HEK293T (cell line): ENCODE measurements at places on chromosomes 7 and 10.

DNA sequence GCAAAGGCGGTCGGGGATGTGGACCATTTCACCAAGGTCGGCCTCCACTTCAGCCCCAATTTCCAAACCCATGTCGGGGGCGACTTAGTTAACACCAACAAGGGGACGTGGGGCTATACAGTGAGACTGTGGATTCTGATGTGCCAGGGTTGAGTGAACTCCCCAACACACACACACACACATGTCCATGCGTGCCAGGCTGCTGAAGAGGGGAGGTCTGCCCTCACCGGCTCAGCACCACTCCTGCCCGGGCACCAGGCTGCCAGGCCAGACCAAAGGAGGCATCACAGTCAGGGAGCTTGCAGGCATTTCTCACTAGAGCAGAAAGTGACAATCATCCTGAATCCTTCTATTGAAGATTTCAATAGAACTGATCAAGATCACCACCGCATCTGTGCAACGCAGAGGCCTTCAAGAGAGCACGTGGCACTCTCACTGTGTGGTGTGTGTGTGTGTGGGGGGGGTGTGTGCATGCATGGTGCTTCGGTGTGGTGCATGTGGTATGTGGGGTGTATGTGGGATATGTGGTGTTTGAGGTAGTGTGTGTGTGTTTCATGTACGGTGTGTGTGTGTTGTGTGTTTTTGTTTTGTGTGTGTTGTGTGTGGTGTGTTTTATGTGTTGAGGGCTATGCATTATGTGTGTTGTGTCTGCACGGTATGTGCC, 403.5 kb upstream of the RNF32 start:
- no peak for DNase-seq

GRCh38 chr7:69739931-69740431, 141.7 kb downstream of the AUTS2 start:
- peak; percentile 17 for DNase-seq

DNA sequence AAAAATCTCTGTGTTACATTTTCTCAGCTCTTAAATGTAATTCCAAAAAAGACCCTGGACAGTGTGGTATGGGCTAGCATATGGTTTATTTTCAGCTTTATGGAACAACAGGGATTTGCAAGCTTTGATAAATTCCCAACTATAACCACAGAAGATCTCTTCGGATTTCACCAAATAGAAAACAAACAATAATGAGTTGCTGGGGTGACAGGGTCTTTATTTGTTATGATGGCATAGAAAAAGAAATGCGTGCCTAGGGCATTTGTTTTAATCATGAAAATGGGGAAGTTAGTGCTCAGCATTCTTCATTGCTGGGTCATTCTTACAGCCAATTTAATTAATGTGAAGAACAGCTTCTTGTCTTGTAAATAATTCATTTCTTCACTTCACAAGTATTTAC, 139.0 kb downstream of the LRRN3 start:
- DNase-seq: no peak

- no peak for DNase-seq
Observed at GRCh38 chr10:63343476-63343875, 122.3 kb downstream of the JMJD1C start.

DNA sequence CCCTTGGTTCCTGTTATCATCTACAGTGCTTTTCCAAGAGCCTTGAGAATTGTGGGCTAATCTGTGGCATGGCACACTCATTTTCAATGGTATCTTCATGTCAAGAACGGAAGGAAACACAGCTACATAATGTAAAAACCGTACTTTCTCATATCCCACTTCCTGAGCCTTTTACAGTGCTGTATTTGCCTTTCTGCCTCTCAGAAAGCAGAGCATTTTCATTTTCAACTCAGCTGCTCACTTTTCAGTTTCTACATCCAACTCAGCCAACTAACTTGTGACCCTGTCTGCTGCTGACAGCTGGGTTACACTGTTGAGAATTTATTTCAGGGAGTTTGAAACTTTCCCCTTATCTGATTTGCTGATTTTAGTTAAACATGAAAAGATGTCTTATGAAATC, 875.8 kb upstream of the KCND2 start:
- no peak for DNase-seq

DNA sequence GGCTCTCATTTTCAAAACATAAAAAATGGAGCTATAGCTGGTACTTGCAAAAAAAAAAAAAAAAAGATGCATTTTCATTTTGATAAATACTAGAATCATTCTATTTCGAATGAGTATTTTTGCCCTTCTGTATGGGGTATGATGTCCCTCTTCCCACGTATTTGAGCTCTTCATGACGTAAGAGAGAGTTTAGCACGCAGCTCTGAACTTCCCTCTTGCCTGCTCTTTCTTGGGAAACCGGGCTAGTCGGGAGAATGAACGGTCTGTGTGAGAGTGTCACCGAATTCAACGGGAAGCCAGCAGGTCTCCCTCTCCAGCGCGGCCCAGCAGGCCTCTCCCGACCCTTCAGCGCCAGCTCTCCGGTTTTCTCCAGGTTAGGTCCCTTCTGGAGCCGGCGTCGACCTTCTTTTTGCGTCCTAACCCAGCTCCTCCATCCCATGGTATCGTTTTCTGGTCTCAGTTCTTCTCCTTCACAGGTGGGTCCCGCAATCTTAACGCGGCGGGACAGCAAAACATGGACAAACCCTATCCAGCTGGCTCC, 159.2 kb upstream of the PITRM1 start:
- no peak for DNase-seq

DNA sequence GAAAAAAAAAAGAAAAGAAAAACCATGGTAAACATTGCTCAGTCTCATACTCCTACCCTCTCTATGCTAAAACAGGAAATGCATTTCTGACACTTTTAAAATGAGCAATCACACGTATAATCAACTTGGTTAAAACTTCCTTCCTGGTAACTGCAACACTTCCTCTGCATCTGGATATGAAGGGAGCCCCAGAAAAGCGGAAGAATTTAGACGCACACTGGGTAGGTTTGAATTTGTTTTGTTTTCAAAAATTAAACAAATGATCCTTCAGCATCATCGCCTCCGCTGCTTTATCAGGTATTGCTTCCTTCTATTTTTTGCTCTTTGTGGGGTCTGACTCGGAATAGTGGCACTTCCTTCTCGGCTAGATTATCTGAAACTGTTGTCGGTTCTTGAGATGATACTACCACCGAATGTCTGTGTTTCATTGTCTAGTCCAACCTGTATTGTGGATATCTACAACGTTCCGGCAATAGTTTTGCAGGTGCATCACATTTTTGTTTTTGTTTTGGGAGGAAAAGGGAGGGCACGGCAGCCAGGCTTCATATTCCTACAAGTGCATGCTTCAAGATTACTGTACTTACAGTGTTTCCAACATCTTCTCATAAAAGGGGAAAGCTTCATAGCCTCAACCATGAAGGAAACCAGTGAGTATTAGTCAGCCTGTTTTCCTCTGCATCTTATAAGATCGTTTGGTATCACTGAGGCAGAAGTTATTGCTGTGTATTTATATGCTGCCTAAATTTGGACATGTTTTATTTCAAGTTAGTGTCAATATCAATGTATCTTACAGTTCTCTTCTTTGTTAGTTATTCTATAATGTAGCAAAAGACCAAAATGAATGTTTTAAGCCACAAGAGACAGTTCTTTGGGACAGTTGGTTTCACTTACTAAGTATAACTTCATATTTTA, at the start of gene PIK3CG:
Gene PIK3CG, plus strand, starts transcription at position 153 of the 912 bp plus-strand sequence. CDS start 2,280 bp downstream, outside the sequence.
- DNase-seq: no peak

DNA sequence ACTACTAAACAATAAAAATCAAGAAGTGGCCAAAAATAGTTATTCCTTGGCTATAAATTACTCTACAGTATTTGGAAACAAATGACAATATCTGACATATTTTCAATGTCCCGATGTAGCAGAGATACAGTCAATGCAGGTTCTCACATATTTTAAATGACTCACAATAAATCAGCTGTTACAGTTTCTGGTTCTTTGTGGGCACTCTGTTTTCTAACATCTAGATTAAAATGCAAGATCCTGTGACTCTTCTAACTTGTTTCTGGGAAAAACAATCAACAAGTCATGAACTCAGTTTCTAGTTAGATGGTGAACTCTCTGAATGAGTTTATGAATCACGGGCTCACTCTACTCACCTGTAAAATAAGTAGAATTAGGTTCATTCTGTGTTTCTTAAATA, 849.6 kb upstream of the MBL2 start:
- DNase-seq: no peak

GRCh38 chr10:124350806-124351205, 67.9 kb downstream of the OAT start:
- DNase-seq: no peak

DNA sequence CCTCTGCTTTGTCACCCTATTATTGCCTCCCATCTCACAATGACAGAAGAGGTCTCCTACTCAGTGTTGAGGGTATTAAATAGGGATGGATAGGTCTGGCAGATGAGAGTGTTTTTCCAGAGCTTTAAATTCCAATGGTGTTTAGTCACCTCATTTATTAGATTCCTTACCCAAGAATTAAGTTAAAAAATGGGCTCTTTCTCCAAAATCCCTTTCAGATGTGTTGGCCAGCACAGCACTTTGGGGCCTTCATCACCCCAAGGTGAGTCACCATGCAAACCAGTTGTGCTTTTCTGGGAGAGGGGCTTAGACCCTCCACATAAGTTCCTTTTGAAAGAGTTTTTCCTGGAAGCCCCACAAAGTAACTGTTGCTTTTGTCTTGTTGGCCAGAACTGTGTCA, 78.4 kb downstream of the CYP26A1 start:
- no peak for DNase-seq

DNA sequence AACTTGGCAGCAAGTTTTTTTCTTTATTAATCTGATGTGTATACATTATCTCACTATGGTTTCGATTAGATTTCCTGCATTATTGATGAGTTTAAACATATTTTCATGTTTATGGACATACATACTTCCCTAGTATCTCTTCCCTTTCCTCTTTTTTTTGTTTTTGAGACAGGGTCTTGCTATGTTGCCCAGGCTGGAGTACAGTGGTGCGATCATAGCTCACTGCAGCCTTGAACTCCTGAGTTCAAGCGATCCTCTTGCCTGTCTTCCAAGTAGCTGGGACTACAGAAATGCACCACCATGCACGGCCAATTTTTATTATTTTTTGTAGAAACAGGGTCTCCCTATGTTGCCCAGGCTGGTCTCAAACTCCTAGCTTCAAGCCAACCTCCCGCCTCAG, 18.9 kb downstream of the BAZ1B start:
- no peak for DNase-seq
